ENCODE measurements at places on chromosomes 12 and 14.
A peak's percentile ranks its signal among the peaks of the same experiment; 100 is the strongest.

- no peak for DNase-seq
Measured at GRCh38 chr14:68783408-68784225, 9.2 kb downstream of the ZFP36L1 start.

GRCh38 chr14:98368916-98369315 lies 903.1 kb downstream of the BCL11B start:
- DNase-seq: no peak

DNA sequence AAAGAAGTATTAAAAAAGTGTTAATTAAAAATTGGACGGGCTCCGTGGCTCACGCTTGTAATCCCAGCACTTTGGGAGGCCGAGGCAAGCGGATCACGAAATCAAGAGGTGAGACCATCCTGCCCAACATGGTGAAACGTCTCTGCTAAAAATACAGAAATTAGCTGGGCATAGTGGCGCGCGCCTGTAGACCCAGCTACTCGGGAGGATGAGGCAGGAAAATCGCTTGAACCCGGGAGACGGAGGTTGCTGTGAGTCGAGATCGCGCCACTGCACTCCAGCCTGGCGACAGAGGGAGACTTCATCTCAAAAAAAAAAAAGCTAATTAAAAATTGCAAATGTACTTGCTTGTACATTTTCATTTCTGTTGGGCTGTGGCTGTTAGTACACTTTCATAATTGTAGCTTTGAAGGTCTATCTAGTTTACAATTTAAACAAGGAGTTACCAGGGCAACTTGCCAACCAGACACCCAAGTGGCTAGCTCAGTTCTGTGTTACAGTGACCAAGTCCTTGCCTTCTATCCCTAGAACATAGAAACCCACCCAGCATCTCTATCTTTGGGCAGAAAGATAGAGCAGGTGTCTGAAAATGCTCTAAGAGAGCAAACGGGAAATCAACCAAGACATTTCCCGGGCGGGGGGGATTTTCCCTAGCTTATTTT lies 1.2 kb downstream of the COA8 start:
- DNase-seq: no peak

- DNase-seq: no peak
Measured at GRCh38 chr14:57816568-57817284, 49.2 kb downstream of the SLC35F4 start.

- DNase-seq: peak; percentile 73
Measured at GRCh38 chr12:67519484-67520433, 128.8 kb upstream of the DYRK2 start.

DNA sequence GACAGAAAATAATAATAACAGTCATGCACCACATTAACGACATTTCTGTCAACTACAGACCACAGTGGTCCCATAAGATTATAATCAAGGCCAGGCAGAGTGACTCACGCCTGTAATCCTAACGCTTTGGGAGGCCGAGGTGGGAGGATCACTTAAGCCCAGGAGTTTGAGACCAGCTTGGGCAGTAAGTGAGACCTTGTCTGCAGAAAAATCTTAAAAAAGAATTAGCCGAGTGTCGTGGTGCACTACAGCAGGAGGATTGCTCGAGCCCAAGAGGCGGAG lies 8.6 kb downstream of the NAB2 start:
- no peak for DNase-seq

DNA sequence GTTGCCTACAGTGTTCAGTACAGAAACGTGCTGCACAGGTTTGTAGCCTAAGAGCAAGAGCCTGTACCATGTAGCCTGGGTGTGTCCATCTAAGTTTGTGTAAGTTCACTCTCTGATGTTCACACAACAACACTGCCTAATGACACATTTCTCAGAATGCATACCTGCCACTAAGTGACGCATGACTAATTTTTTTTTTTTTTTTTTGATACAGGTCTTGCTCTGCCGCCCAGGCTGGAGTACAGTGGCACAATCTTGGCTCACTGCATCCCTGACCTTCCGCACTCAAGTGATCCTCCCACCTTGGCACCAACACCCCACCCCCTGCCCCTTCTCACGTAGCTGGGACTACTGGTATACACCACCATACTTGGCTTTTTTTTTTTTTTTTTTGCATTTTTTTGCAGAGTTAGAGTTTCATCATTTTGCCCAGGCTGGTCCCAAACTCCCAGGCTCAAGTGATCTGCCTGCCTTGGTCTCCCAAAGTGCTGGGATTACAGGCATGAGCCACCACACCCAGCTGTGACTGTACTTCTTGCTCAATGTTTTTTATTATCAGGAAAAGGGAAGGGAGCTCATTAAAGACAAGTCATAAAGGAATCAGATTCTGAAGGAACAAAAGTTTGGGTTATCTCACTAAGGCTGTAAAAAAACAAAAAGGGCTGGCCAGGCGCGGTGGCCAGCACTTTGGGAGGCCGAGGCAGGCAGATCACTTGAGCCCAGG lies 10.0 kb upstream of the CDC42BPB start:
- no peak for DNase-seq

GRCh38 chr12:53728206-53728605 lies 954 bp upstream of the CALCOCO1 start:
- DNase-seq: no peak

- DNase-seq: no peak
Measured at GRCh38 chr14:20711685-20712084, 23.1 kb downstream of the ANG start.

DNA sequence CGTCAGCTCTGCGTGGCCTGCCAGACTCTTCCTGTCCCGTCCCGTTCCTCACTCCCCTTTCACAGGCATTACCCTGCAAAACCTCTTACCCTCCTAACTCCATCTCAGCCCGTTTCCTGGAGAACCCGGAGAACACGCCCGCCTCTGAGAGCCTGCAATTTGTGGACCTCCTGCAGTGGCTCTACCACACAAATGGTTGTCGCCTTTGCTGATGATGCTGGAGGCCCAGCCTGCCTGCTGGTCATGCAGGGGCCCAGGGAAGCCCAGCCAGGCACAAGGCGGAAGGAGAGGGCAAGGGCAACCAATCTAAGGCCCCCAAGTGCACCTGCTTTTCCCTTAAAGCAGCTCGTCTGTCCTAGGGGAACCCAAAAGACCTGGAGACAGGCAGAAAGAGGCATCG lies 22.5 kb downstream of the RFLNA start:
- DNase-seq: no peak
